ENCODE measurements at places on chromosomes 3 and 15.

GRCh38 chr15:95291898-95292472 lies 1038.5 kb upstream of the NR2F2 start:
- no peak for DNase-seq

DNA sequence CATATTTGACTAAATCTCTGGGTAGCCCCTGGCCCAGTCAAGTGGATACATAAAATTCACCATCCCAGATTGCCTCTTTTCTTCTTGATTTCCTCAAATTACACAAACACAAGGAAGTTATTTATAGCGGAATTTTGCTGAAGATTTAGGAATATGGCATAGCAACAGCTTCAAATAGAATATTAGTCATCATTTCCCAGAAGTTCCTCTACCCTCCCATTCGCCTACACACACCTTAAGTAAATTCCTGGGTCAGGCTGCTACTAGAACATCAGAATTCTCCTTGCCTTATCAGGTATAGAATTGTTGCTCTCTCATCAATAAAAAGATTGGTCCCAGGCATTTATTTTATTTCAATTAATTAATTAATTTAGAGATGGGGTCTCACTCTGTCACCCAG lies 31.6 kb downstream of the MESD start:
- DNase-seq = no peak

- no peak for DNase-seq
Observed at GRCh38 chr3:179961071-179961702, 75.5 kb downstream of the PEX5L start.

GRCh38 chr3:53255775-53256703 lies at the start of gene TKT:
TSS of gene TKT (minus strand) at chr3:53256022. CDS start at chr3:53255942, 80 bp downstream.
- no peak for DNase-seq

GRCh38 chr3:195911946-195912270 lies 3.6 kb upstream of the TNK2 start:
- no peak for DNase-seq

GRCh38 chr3:190849607-190850006 lies 12.9 kb downstream of the GMNC start:
- DNase-seq = no peak

- DNase-seq = no peak
Observed at GRCh38 chr3:36804295-36805055, 40.1 kb upstream of the DCLK3 start.

- DNase-seq = no peak
Observed at GRCh38 chr15:98960555-98961050, 47.0 kb downstream of the PGPEP1L start.

DNA sequence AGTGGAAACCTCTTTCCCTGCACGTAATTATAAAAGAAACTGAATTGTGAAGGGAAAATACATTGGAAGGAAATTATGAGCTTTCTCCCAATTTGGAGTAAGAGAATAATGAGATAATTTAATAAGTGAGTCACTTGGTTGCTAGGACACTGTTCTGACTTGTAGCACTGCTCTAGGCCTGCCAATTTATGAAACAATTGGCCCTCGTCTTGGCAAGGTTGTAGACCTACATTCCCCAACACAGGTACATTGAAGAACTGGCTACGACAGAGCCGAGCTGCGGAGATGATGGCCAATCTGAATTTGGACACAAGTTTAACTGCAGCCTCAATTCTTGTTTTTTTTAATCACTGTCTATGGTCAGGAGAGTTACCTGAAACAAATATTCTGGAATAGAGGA lies 674.1 kb downstream of the MECOM start:
- DNase-seq = no peak

GRCh38 chr3:132730891-132731580 lies 8.8 kb upstream of the NPHP3 start:
- DNase-seq = no peak

DNA sequence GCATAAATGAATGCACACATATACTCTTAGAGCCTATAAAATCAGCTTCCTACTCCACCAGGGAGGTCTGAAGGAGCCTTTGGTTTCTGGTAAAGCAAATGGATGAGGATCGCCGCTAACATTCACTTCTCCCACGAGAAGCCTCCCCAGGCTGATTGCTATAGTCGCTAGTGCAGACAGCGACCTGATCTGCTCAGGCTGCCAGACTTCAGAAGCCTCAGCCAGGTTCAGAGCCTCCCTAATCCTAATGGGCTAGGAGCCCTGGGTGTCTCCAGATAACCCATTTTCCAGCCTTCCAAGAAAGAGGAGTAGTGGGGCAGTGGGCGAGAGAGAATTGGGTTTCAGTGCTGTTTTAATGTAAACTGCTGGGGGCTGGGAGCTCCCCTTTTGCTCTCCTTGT lies 35.4 kb downstream of the TPM1 start:
- DNase-seq = no peak

- no peak for DNase-seq
Observed at GRCh38 chr3:45236964-45237363, 10.9 kb upstream of the TMEM158 start.
